ENCODE measurements at places on chromosomes 5 and 9. TPM values are rescaled to one million over a fixed set of nuclear protein-coding genes. Genes with fewer than 3 reads are reported as not detected.

DNA sequence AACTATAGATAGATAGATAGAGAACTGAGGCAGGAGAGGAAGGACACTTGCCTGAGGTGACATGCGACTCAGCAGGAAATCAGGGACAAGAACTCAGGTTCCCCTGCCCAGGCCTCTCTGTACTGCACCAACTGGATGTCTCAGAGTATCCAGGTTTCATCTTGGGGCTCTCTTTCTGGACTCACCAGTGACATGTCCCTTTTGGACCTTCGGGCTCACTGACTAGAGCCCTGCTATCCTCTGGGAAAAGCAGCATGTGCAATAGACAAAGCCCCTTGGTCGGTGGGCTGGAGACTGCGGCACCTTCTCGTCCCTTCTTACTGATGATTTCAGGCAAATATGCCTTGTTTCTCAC is 104.5 kb downstream of the RGS3 start:
- no peak for DNase-seq

DNA sequence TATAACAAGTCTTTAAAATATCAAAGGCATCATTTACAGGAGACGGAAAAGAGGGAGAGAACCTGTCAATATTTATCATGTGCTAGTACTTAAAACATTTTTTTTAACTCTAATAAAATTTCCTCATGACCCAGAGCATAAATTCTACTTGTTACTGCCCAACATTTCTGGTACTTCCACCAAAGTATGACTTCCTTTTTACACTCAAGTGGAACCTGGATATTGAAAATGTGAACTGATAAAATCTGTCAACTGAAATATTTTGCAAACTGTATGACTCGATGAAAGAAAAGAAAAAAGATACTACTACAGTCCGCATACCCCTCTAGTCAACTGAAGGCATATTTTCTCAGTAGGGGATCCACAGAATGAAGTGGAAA is 37.1 kb downstream of the FAM13B start:
- DNase-seq: no peak

DNA sequence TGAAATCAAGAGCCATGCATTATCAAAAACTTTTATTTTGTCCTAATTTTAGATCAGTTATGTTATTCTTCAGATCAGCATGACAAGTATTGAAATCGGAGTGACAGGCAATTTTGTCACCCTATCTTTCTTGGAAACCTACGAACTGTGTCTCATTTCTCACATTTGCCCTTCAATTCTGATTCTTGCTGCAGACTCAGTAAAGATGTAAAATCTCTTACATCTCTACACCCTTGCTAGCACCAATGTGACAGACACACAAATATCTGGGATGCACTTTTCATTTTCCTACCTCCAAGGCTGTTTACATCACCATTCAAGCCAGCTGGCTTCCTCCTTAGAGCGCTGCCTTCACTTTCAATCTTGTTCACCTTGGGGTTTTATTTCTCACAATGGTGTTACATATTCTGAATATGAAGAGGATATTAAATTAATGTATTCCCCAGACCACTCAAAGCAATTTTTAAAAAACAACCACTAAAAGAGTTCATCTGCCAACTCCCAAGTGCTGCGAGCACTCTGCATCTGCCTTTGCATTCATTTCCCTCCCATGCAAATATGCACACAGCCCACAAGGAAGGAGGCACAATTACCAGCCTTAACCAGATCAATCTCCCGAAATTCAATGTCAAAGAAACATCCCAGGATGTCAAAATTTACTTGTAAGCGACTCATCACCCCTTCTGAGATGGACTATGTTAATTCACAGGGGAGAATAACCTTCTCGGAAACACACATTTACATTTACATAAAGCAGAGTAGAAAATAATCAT is 164.3 kb downstream of the ENC1 start:
- DNase-seq: no peak

- DNase-seq: no peak
These were observed 177.8 kb downstream of the NIPBL start for GRCh38 chr5:37054391-37054790.

DNA sequence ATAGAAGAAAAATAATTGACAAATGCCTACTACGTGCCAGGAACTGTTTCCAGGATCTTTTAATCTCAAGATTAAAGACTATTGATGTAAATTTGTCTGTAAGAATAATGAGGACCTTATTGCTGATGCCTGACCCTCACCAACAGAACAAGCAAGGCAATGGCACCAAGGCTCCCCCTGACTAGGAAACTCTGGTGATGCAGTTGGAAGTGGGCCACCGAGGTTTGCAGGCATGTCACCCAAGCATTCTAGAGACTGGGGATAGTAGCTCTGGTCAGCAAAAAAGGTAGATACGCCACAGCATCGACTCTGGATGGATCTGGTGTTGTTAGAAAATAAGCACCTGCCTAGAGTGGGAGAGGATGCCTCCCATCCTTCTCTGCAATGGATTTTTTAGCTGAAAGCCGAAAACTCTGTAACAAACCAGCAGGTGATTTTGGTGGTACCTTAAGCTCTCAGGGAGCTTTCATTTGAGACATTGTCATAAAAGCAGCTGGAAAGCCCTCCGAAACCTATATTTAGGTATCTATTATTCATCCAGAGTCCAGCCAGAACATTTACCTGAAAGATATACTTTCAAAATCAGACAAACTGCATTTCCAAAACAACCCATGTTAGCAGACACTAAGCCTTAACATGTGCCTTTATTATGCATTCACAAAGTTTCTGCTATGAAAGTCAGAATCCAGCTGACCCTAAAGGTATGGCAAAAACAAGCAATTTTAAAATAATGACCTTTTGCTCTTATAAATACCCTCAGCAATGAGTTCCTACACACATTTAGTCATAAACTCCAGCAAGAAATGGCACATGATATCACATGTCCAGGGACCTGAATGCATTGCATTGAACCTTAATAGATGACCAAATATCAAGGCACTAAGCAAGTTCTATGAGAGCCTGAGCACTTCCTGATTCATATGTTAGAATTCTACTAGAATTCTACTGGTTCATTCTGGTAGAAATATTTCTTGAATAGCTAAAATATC is 308.4 kb downstream of the PDE4D start:
- no peak for DNase-seq

The IFNA21 gene
- not detected for total RNA-seq

Data from activated B cell treated with CpG ODN at 0.5 μM for 24 hours (primary cell).